ENCODE measurements at places on chromosomes 6 and 20. TPM values are rescaled to one million over a fixed set of nuclear protein-coding genes. Genes with fewer than 3 reads are reported as not detected.

- no peak for DNase-seq
- H3K27me3 ChIP-seq = no peaks in the 10 kb centered on the region
- H3K27ac ChIP-seq = no peak overlapping the region
- no peaks in the 10 kb centered on the region for H3K36me3 ChIP-seq
These were observed 685.5 kb upstream of the CITED2 start for GRCh38 chr6:140059947-140060346.

GRCh38 chr6:137665342-137665934 is 171.2 kb upstream of the OLIG3 start:
- H3K27me3 ChIP-seq = no peaks in the 10 kb centered on the region
- H3K4me1 ChIP-seq = no peaks in the 10 kb centered on the region
- H3K27ac ChIP-seq = no peak overlapping the region
- H3K4me3 ChIP-seq = no peak overlapping the region

GRCh38 chr6:73968221-73968757 is 272.3 kb downstream of the CD109 start:
- no peak overlapping the region for H3K4me3 ChIP-seq
- H3K27ac ChIP-seq = no peak overlapping the region

GRCh38 chr6:43468240-43468639 is 9.1 kb upstream of the TJAP1 start:
- no peak overlapping the region for H3K27ac ChIP-seq
- H3K27me3 ChIP-seq = peaks cover 6% of the 10 kb centered on the region
- H3K4me1 ChIP-seq = no peaks in the 10 kb centered on the region
- H3K4me3 ChIP-seq = no peak overlapping the region
- no peak for DNase-seq

GRCh38 chr6:13249817-13250216 is 78.5 kb downstream of the TBC1D7 start:
- no peak overlapping the region for H3K27ac ChIP-seq
- DNase-seq = no peak
- H3K4me3 ChIP-seq = no peak overlapping the region

DNA sequence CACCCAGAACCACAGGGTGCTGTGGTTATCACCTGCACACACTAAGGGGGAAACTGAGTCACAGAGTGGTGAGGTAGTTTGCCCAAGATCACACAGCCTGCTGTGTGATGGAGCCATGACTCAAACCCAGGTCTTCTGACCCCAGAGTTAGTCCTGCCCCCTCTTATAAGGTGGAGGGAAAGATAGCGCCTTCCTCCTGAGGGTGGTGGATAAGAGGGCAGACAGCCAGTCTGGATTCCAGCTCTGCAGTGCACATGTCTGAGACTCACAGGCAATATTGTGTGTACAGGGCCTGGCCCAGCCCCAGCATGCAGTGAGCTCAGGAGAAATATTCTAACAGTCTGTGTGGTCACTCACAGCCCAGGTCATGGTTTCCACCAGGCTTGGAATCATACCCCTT is 393.7 kb downstream of the CDH4 start:
- DNase-seq = no peak
- H3K4me1 ChIP-seq = no peaks in the 10 kb centered on the region
- no peak overlapping the region for H3K27ac ChIP-seq
- H3K36me3 ChIP-seq = no peaks in the 10 kb centered on the region
- H3K27me3 ChIP-seq = no peaks in the 10 kb centered on the region
- H3K4me3 ChIP-seq = no peak overlapping the region

Gene PSMG4
- 11.3 TPM for total RNA-seq
